Stimulated activated CD4-positive, alpha-beta T cell treated with anti-CD3 and anti-CD28 coated beads, Interleukin-1b, Interleukin-23, amount 100 ng/mL, for 48 hours (primary cell): ENCODE measurements at places on chromosomes 16 and 17.

- no peak for DNase-seq
These were observed 8.9 kb upstream of the TMEM132E start for GRCh38 chr17:34570506-34570905.

DNA sequence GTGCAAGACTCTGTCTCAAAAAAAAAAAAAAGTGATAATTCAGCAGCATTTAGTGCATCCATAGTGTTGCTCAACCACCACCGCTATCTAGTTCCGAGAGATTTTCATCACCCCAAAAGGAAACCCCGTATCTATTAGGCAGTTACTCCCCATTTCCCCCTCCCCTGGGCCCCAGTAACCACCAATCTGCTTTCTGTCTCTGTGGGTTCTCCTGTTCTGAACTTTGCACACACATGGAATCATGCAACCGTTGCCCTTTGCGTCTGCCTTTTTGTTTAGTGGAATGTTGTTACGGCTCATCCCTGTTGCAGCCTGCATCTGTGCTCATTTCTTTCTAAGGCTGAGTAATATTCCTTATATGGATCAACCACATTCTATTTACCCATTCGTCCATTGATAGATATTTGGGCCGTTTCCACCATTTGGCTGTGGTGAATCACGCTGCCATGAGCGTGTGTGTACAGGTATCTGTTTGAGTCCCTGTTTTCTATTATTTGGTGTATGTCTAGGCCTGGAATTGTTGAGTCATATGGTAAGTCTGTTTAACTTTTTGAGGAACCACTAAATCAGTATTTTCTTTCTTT, 8.7 kb upstream of the SYNGR2 start:
- no peak for DNase-seq

GRCh38 chr17:38701504-38702165, 3.4 kb upstream of the MLLT6 start:
- peak; percentile 95 for DNase-seq

- DNase-seq, result no peak
These were observed 331.3 kb upstream of the EEF2KMT start for GRCh38 chr16:5428932-5429331.

DNA sequence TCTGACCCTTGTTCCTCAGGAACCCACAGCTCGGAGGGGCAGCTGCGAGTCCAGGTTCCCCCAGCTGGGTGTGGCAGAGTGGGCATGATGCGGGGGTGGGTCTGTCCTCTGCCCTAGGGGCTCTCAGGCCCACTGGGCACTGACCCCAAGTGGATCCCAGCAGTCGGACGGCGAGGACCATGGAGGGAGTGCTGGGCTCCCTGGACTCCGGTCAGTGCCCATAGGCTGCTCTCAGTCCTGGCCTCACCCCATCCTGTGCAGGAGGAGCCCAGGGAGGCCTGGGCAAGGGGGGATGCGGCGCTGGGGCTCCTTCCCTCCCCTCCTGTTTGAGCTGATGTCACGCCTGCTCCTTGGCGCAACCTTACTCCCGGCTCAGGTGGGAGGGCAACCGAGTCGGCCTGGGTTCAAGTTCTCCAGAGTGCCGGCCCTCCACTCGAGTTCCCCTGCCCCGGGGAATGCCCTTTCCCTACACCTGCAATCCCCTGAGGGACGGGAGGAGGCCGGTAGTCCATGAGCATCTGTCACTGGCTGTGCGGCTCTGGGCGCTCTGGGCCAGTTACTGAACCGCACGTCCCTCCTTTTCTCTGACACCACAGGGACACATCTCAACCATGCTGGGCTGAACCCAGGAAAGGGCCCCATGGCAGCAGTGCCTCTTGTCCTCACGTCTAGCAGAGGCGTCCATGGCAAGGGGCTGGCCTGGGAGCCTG, 52.6 kb upstream of the ACSF3 start:
- DNase-seq, result no peak

DNA sequence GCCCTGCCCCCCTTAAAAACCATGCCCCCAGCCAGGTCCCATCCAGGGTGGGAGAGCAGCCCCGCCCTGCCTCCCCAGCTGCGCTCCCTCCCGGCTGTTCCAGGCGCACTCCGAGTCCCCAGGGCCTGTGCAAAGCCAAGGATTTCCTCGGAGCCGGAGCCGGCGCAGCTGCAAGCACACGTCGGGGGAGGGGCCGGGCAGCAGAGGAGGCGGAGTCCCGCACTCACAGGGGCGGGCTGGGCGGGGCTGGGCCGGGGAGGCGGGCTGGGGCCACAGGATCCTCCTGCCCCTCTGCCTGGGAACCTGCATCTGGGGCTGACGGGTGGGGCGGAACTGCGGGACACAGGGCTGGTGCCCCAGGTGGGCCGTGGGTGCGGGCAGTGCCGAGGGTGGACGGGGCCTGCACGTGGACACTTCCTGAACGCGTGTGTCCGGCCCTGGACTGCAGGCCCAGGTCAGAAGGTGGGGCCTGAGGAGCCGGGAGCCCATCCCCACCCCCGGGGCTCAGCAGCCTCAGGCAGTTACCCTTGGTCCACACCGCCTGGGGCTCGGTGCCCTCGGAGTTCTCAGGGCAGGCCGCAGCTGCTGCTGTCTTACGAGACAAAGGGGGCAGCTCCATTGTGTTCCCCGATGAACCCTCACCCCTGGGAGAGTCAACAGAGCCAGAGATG, 24.0 kb upstream of the SSTR5 start:
- DNase-seq, result peak; percentile 19

GRCh38 chr16:84013787-84014569, 28.6 kb downstream of the SLC38A8 start:
- DNase-seq, result peak; percentile 91

- DNase-seq, result no peak
These were observed 140.2 kb downstream of the MSI2 start for GRCh38 chr17:57396511-57396921.

- no peak for DNase-seq
These were observed 1.4 kb upstream of the QRICH2 start for GRCh38 chr17:76309461-76309860.

- no peak for DNase-seq
These were observed 58.3 kb downstream of the B9D1 start for GRCh38 chr17:19304209-19304608.

DNA sequence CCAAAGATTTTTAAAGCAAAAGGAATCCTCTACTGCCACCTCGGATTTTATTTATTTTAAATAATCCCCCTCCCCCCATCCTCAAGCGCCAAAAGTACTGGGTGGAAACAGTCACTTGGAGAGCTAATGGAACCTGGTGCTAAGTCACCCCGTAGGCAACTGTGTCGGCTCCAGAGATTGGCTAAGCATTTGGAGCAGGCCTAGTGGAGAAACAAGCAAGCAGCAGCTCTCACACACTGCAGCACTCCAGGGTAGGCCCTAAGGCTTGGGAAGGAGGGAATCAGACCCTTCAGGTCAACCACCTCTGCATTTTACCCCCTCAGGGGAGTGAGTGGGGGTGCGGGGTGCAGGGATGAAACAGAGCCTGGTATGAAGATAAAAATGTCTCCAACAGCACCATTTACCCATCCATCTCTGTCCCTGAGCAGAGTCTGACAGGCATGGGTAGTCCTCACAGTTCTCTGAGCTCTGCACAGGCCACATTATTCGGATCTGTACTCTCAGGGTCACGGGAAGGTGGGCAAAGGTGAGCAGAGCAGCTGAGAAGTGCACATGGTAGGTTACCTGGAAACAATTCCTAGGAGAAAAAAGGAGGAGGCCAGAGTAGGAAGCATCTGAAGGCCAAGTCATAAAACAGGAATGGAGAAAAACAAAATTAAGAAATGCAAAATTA, 27.2 kb upstream of the STAC2 start:
- no peak for DNase-seq

- no peak for DNase-seq
These were observed 11.8 kb upstream of the MLYCD start for GRCh38 chr16:83887080-83887479.

DNA sequence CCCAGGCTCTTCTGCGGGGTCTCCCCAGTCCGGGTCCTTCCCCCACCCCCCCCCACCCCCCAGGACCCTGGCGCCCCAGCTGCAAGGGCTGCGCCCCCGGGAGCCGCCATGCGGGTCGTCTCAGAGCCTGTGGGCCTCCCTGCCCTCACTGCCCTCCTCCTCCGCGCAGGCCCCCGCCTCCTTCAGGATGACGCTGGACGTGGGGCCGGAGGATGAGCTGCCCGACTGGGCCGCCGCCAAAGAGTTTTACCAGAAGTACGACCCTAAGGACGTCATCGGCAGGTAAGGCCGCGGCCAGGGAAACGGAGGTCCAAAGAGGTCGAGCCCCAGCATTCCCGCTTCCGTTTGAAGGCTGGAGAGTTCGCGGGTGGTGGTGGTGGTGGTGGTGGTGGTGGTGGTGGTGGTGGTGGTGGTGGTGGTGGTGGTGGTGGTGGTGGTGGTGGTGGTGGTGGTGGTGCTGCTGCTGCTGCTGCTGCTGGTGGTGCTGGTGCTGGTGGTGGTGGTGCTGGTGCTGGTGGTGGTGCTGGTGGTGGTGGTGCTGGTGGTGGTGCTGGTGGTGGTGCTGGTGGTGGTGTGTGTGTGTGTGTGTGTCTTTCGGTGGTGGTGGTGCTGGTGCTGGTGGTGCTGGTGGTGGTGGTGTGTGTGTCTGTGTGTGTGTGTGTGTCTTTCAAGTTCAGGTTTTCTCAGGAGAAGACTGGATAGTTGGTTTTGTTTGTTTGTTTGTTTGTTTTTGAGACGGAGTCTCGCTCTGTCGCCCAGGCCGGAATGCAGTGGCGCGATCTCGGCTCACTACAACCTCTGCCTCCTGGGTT, 615 bp downstream of the PHKG2 start:
- peak; percentile 32 for DNase-seq

DNA sequence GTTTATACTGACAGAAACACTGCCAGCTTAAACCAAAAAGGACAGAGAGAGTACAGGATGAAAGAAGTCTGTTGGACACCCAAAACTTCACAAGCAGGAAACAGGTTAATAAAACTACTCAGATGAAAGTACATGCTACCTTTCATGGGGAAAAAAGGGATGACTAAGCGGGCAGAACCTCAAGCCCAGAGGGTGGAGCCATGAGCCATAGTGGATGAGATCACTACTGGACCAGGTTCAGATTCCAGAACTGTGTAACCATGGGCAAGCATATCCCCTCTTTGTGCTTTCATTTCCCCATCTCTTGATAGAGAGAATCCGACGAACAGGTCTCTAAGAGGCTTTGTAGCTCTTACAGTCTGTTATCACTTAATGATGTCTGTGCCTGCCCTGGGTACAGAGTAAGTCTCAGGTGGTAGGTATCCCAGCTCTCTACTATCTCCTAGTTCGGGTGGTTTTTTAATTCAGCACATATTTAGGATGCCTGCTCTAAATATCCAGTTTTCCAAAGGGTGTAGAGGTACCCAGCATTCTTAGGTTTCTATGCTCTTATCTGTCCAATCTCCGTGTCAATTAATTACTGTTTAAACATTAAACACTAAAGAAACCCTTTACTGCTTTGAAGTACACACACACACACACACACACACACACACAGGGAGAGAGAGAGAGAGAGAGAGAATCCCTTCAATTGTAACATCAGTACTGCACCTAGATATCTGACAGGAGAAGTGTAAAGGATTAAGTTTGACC, 206.7 kb downstream of the ZNF423 start:
- no peak for DNase-seq

- DNase-seq, result no peak
These were observed 35.8 kb downstream of the FA2H start for GRCh38 chr16:74738816-74739215.

GRCh38 chr17:12209632-12210191, 189.0 kb downstream of the MAP2K4 start:
- no peak for DNase-seq

GRCh38 chr16:85948616-85949265, 49.8 kb downstream of the IRF8 start:
- no peak for DNase-seq

DNA sequence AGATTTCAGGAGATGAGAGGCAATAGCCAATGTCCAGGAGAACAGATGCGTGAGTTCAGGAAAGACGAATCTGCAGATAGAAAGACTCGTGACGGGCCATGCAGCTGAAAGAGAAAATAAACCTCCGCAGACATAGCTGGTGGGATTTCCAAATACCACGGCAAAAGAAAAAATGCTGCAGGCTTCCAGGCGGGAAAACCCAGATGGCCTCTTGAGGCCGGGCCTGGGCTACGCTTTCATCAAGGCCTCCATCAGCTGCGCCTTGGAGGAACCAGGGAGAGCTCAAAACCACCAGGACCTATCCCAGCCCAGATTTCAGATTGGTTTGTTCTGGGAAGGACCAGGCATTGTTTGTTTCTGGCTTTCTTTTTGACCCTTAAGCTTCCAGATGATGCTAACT, 16.7 kb downstream of the CCDC40 start:
- no peak for DNase-seq

GRCh38 chr16:85754413-85754812, 3.5 kb upstream of the C16orf74 start:
- no peak for DNase-seq

DNA sequence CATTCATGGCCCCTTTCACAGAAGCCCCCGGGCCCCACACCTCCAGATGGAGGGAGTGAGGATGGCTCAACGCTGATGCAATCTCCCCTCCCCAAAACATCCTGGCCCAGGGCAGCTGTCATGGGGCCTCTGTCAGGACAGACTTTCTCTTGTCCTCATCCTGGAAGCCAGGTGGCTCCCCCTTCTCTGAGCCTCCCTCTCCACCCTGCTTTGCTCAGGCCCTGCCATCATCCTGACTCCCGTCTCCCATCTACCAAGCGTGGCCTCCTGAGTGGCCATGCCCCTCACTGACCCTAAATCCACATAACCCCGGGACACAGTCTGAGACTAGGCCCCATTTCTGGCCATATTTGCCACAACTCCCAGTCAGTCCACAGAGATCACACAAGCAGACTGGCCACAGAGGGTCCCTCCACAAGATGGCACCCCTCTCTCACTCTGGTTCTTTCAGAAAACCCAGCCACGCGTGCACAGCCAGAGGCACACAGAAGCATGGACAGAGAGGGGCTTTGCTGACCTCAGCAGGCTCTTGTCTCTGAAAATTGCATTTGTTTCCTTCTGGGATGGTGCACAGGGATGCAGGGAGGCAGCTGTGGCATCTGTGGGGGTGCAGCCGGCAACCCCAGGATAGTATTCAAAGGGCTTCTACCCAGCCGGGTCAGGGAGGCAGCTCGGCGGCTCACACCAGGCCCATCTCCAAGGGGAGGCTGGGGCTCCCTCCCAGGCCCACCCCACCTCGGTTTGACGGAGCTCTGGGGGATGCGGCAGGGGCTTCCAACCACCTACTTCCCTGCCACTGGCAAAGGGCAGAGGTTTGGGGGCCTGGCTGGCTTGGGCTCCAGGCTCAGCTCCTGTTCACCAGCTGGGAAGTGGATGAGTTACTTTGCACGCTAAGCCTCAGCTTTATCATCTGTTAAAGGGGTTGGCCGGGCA, 16.9 kb downstream of the DOC2B start:
- DNase-seq, result no peak

DNA sequence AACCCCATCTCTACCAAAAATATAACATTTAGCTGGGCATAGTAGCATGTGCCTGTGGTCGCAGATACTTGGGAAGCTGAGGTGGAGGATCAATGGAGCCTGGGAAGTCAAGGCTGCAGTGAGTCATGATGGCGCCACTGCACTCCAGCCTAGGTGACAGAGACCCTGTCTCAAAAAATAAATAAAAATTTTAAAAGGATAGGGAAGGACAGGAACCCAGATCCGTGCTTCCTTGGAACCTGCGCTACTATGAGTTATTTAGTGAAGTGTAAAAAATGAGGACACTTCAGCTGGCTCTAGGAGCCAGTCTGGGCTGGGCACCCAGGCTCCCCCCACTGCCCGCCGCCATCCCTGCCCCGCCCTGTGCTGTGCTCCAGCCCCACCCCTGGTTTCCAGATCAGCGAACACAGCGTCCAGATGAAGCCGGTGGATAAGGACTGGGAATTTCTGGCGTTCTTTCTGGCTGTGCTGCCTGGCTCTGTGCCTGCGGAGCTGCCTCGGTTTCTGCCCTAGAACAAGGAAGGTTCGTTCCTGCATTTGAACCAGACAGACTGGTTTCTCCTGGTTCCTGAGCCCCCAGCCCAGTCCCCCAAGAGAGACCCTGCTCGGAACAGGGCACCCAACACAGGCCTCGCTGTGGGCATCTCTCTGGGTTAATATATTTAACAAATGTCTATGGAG, 18.5 kb downstream of the PLLP start:
- no peak for DNase-seq
